GOT3 (cell line): ENCODE measurements at places on chromosomes 12 and 14.

DNA sequence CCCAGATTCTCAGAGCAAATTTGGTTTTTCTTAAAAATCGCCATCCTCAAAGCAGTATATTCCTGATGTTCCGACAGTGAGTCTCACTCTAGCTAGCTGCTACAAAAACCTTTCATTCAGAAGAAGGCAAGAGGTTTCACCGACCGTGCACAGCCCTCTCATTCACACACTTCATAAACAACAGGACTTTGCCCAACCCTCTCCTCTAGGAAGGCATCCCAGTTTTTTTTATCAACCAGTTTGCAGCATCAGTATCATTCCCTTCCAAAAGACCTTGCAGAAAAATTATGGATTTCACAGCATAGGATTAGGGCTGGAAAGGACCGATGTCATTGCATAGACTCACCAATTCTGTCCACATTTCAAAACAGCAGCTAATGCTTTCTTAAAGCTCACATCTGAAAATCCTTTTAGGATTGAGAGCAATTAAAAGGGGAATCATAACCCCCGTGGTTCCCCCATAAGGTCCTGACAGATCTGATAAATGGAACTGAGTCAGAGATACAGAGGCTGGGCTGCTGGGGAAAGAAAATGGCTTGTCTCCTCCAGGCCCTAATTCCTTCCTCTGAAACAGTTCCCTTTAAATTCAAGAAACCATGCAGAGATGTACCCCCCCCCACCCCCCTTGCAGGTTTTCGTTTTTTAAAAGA, 597 bp downstream of the SVOP start:
- DNase-seq = no peak

DNA sequence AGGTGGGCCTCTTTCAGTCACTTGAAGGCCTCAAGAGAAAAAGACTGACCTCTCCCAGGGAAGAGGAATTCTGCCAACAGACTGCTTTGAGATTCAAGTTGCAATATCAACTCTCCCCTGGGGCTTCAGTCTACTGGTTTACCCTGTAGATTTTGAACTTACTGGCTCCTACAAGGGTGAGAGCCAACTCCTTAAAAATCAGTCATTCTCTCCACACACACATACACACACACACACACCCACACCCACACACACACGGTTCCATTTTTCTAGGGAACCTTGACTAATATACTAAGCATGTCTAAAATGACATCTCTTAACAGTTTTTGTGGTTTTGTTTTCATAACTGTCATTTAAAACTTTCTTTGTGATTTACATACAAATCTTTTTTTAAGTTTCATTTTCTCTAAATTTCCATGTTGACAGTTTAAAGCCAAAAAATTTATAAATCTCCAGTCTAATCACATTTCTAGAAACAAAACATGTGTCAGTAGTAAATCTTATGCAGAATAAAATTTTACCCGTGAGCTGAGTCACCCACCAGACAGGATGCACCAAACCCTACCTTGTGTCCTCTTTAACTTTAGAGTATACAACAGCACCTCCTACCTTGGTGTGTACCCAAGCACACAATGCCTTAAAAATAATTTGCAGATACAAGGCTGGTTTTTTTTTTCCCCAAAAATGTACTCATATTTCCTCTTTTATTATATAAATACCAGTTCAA, 394.6 kb downstream of the AEBP2 start:
- no peak for DNase-seq

DNA sequence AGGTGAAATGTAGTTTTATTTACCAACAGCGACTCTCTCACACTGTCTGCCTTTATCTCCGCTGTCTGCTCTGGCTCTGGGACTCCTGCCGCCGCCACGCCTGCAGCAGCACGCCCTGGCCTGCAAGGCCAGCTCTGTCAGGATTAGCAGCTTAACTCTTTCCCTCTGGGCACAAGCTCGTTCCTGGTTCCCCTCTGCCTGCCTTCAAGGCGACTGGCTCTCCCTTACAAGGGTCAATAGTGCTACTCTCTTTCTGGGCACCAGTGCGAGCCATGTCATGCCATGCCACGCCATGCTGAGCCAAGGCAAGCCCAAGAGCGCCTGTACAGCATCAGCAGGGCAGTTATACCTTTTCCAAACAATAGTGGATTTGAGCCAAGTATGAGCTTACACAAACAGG, 3.6 kb upstream of the CLEC2B start:
- no peak for DNase-seq

- DNase-seq = no peak
Measured at GRCh38 chr12:118327391-118327790, 45.3 kb downstream of the TAOK3 start.

DNA sequence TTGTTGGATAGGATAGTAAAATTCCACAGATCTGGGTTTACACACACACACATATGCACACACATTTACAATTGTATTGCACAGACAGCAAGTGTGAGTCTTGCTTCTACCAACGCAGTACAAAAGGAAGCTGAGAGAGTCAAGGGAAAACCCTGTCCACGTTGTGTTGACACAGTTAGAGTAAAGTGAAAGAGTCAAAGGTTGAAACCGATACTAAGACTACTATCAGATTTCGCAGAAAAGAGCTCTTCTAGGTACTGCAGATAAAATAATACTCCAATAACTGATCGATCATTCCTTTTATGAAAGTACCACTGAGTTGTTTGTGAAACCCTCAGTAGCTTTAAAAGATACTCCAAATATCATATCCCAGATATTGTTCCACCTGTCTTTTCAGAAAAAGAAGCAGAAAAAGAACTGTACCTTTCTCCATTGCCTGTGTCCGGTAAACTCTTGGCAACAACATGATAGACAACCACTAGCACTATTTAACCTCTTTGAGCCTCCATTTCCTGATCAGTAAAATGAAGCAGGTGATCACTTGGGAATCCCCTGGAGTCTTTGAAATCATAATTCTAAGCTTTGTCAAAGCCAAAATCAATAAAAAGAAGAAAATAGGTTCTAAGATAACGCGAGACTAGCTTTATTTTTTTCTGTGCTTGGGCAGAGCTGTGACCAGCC, 224.6 kb upstream of the FOXN3 start:
- no peak for DNase-seq

DNA sequence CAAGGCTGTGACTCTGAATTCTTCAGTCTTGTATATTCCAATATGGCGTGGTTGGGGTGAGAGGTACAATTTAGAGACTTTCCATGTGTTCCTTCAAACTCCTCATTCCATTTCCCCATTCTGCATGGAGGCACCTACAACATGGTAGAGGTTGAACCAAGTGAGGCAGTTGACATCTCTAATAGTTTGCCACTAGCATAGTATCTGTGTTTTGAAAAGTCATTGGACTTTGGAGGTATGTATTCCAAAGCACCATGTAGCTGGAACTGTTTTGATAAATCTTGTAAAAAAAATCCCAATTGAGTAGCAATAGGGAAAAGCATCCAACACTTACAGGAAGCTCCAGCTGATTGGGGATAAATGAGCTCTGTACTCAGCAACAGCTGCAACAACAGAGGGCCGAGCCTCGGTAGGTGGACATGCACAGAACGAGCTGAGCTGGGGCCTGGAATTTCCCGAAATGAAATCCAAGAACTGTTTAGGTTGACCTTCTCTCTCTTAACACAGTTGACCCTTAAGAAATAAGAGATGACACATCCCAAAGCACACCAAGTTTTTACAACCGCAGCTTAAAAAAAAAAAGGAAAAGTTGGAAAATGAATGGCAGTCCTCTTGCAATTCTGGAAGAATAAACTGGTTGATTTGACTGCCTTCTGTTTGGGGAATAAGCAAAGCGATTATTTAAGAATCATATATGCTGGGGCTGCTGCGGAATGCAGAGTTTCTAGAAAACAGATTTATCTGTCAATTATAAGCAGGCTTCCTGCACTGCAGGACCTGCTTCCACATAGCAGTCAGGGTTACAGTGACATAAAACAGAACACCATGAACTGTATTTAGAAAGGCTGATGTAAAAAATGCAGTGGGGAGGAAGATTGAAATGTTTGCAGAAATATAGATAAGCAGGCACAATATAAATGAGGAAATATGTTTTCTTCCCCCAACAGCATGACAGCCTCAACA, 194.6 kb upstream of the KRR1 start:
- no peak for DNase-seq

GRCh38 chr12:26647088-26647487, 185.9 kb downstream of the ITPR2 start:
- DNase-seq = no peak

DNA sequence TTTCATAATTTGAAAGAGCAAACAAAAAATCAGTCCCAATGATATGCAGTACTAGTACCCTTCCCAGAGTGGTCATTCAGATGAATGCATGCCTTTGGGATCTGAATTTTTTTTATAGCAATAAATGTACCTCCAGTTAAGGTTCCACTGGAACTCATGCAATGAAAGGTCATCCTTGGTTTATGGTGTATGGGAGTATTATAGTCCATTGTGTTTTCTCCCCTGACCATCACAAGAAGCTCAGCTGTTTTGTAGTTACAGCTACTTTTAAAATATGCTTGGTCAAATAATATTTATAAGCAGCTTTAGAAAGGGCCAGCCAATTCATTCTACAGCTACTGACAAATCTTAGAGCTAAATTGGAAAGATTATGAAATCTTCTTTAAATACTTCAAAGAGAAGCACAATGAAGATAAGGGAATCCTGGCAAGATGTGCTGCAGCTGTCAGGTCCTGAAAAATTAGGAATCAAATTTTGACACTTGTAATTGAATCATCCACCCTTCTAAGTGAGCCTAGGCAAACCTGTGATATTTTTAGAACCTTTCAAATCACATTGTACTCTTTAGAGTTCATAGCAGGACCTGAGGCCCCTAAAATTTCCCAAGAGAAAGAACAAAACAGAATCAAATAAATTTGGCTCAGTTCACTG, 46.5 kb downstream of the IFT81 start:
- DNase-seq = no peak

GRCh38 chr14:26281280-26281998, 316.4 kb downstream of the NOVA1 start:
- no peak for DNase-seq

DNA sequence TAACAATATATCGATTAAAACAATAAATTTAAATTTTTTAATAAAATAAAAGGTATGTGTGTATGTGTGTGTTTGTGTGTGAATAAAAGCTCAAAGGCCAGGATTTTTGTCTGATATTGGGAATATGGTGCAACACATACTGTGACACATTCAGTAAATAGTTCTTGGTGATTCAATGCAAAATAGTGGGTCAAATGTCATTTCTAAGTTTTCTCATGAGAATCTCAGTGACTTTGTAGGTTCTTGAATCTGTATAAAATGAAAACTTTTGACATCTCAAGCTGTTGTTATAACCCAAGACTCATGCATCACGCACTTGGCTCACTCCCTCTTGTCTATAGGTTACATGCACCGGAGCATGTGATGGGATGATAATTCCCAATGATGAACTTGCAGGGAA, 16.2 kb upstream of the MED6 start:
- DNase-seq = no peak

DNA sequence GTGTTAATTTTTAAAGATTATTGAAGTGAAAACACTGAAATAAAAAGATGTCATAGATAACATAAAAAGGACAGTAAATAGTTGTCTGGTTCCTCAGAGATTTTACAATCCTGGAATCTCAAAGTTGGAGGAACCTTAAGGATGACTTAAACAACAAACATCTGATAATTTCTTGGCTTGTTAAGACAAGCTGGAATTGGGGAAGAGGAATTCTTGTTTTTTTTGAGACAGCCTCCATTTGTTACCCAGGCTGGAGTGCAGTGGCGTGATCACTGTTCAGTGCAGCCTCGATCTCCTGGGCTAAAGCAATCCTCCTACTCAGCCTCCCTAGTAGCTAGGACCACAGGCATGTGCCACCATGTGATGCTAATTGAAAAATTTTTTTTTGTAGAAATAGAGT, 2.3 kb downstream of the ZNF410 start:
- no peak for DNase-seq

GRCh38 chr12:40034156-40034555, 71.7 kb downstream of the SLC2A13 start:
- DNase-seq = no peak

GRCh38 chr14:103121121-103121845, 2.0 kb upstream of the TNFAIP2 start:
- no peak for DNase-seq

GRCh38 chr14:26992403-26993115, 394.7 kb upstream of the NOVA1 start:
- no peak for DNase-seq

DNA sequence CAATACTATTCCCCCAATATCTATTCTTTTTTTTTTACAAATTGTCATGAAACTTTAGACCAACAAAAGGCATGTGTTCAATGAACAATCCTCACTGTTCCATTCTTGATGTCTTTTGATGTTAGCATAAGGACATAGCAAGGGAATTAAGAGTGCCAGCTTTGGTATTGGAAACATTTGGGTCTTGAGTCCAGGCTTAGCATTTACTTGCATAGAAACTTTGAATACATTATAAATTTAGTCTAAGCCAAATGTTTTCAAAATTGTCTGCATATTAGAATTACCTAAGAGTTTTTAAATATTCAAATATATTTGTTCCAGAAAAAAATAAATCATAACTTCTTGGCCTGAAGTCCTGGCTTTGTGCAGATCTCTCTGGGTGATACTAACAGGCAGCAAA, 406.5 kb downstream of the LRFN5 start:
- no peak for DNase-seq

- DNase-seq = no peak
Measured at GRCh38 chr12:50574601-50575348, 70.0 kb downstream of the DIP2B start.

GRCh38 chr12:115149279-115149678, 465.3 kb upstream of the TBX3 start:
- DNase-seq = no peak

DNA sequence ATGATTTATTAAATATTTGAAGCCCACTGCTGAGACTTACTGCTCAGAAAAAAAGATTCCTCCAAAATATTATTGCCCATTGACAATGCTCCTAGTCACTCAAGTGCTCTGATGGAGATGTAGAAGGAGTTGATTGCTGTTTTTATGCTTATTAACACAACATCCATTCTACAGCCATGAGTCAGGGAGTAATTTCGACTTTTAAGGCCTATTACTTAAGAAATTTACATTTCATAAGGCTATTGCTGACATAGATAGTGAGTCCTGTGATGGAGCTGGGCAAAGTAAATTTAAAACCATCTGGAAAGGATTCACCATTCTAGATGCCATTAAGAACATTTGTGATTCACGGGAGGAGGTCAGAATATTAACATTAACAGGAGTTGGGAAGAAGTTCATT, 5.2 kb downstream of the KCNJ8 start:
- DNase-seq = no peak

- DNase-seq = no peak
Measured at GRCh38 chr12:50041062-50041860, 16.0 kb upstream of the RACGAP1 start.

- no peak for DNase-seq
Measured at GRCh38 chr12:15534322-15534721, 212.0 kb downstream of the PTPRO start.

GRCh38 chr12:108594-108993, 42.0 kb downstream of the IQSEC3 start:
- no peak for DNase-seq
